ENCODE measurements at places on chromosomes 4 and X.

DNA sequence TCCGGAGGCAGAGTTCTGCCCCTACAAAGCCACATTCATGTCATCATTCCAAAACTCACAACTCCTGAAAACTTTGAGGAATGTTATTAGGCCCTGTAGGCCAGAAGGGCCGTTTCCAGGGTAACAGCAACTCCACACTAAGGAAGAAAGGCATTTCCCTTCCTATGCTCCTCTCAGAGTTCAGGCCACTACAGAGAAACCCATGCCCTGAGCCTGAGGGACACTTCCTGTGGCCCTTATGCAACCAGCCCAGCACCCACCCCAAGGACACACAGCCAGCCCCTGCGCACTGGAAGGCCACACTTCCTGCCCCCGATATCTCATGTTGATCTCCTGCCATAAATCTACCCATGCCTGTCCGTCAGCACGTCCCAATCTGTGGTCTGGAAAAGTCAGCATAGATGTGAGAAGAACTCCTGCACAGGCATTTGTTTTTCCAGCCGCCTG lies 289.3 kb downstream of the BCOR start:
- DNase-seq, result peak; percentile 58

- no peak for DNase-seq
These were observed 55.4 kb upstream of the AADAT start for GRCh38 chr4:170145120-170145519.

DNA sequence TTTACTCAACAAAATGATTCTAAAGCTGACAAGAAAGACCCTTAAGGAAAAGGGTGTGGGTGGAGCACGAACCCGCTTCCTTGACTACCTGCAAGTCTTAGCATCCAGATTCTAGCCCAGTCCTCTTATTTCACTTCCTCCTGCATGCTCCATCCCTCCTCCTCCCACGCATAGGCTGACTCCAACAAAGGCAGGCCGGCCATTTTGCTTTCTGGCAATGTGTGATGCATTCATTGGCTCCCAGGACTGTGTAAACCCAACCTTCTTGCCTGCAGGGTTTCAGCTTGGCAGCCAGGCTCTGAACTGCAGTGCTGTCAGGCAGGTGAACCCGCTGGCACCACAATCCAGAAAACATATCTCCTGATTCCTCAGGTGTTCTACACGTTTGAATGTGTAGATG lies 39.3 kb downstream of the RTL9 start:
- DNase-seq, result no peak

GRCh38 chrX:11745881-11746280 lies 12.2 kb upstream of the MSL3 start:
- DNase-seq, result no peak

- DNase-seq, result peak; percentile 2
These were observed 1329.2 kb upstream of the PCDH7 start for GRCh38 chr4:29390921-29391320.

GRCh38 chr4:34851411-34851810 lies 1392.9 kb downstream of the ARAP2 start:
- DNase-seq, result no peak

GRCh38 chr4:32219306-32220075 lies 1499.3 kb downstream of the PCDH7 start:
- DNase-seq, result no peak

- DNase-seq, result peak; percentile 34
These were observed at the start of gene PABPC4L for GRCh38 chr4:134201216-134202161. Gene PABPC4L (minus strand): TSS chr4:134201789. CDS start chr4:134201019, 770 bp downstream.

DNA sequence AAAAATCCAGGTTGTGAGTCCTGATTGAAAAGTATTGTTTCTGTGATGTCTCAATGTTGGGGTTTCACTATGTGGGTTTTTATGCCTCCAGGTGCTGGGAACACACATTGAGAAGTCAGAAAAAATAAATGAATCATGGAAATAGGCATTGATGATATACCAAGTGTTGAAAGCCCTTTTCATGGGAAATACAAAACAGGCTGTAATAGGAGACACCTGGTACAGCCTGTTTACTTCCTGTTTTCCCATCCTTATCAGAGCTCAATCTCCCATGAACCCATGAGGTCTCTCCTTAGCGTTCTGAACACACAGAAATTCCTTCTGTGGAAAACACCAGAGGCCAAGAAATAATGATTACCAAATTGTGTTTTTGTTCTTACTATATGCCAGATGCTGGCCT lies 106.3 kb upstream of the BOD1L1 start:
- peak; percentile 0 for DNase-seq

GRCh38 chrX:11724122-11725017 lies 33.7 kb upstream of the MSL3 start:
- DNase-seq, result peak; percentile 2

DNA sequence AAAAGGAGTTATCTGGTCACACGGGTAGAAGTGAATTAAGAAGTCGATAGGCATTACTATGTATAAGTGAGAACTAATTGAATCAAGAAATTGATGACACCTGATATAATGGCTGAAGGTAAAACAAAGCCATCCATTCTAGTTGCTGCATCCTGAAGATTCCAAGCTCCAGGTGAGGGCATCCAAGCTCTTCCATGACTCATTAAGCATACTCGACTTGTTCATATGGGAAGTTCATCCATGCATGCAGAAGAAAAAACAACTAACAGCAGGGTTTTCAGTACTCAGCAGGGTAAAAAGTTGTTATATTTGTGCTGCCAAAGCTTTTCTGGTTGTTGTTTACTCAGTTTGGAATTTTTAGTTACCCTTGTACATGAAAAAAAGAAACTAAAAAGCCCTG lies 508.0 kb upstream of the CXorf51A start:
- no peak for DNase-seq
